Globus pallidus (tissue), 1 donor: ENCODE measurements at places on chromosomes 16 and 17.

DNA sequence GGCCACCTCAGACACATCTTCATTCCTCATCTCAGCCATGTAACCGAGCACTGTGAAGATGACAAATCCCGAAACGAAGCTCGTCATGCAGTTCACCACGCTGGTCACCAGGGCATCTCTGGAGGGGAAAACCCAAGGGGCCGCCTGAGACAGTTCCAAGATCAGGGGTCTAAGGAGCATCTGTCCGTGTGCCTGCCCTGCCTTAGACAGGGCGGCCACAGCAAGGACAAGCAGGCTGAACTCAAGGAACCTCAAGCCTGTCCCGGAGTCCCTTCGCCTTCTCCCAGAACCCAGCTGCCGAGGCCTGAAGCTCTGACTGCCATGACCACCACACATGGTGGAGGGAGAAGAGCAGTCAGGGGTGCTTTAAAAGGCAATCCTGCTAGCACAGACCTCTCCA is 22.7 kb downstream of the SLC6A4 start:
- DNase-seq, result no peak

- no peak for DNase-seq
Measured at GRCh38 chr16:15526731-15527130, 92.3 kb downstream of the BMERB1 start.

DNA sequence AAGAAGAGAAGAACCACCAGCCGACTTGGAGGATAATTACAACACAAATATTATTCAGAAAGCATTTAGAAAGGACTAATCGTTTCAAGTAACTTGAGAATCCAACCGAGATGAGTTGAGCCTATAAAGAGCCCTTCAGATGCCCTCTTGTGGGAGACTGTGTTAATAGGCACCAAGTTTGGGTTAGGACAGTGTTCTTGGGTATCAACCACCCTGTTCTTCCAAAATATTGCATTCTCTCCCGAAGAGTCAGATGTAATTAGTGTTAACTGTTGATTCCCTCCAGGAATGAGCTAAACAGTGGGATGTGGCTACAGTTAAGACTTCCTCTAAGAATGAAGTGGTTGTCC is 87.8 kb upstream of the NOL11 start:
- no peak for DNase-seq

GRCh38 chr16:4646773-4647643 is 22.4 kb downstream of the MGRN1 start:
- DNase-seq, result no peak

DNA sequence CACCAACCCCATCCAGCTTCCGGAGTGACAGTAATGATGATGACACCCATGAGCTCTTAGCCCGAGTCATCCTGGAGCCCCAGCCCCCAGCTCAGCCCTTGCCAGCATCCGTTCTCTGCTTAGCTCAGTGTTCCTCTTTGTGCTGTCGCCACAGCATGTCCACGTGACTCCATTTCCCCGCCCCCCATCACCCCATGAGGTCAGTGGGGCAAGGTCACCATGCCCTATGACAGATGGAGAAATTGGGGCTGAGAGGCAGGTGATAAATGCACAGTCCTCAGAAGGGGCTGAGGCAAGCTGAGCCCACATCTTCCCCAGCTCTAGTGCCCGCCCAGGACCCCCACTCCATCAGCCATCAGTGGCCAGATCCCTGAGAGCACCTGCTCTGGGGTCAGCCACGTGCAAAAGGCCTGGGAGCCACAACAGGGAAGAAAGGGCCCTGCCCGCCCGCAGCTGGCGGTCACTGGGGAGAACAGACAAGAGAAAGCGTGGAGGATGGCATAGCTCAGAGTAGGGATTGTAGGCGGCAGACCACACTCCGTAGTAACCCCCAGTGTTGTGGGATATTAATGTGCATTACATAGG is 17.1 kb downstream of the ITGB4 start:
- DNase-seq, result peak; percentile 59

- no peak for DNase-seq
Measured at GRCh38 chr17:9239246-9239792, 218.0 kb downstream of the NTN1 start.

DNA sequence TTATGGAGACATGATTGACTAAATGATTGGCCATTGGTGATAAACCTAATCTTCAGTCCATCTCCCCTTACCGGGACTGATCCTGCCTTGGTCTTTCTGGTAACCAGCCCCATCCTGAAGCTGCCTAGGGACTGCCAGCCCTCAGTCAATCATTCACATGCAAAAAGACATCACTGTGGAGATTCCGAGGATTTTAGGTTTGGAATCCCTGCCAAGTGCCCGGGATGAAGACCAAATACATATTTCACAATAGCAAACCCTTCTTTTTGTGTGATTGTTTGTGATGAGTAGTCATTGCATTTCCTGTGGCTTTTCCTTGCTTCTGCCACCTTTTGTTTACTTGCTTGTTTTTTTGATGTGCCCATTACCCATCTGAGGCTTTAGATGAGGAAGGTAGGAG is 44.0 kb downstream of the EPN2 start:
- DNase-seq, result no peak
